Regular cardiac myocyte (primary cell): ENCODE measurements at places on chromosomes 4 and X. TPM values are rescaled to one million over a fixed set of nuclear protein-coding genes. Genes with fewer than 3 reads are reported as not detected.

Gene ZFYVE28
- total RNA-seq = 8.8 and 11.3 TPM in 2 replicates

Gene SPANXN3
- total RNA-seq = not detected in 2 replicates

Gene SPACA5
- not detected in 2 replicates for total RNA-seq

Gene PRMT9
- total RNA-seq = 10.5 and 13.0 TPM in 2 replicates

Gene MEPE
- not detected in 2 replicates for total RNA-seq

Gene XG
- 0.58 and 2.5 TPM in 2 replicates for total RNA-seq

Gene FMR1NB
- total RNA-seq = not detected in 2 replicates

Gene FAT4
- 4.4 and 11.6 TPM in 2 replicates for total RNA-seq

Gene FOXR2
- total RNA-seq = not detected in 2 replicates

Gene EMCN
- 2.5 and 6.5 TPM in 2 replicates for total RNA-seq

Gene UGT2B15
- not detected in 2 replicates for total RNA-seq

Gene CENPVL1
- not detected in 2 replicates for total RNA-seq

Gene XAGE1A
- total RNA-seq = not detected in 2 replicates

Gene MFAP3L
- 16.3 and 19.4 TPM in 2 replicates for total RNA-seq

Gene PCDH19
- total RNA-seq = under 0.01 TPM in 2 replicates

Gene PPEF1
- total RNA-seq = not detected in 2 replicates

Gene CLGN
- total RNA-seq = under 0.01 and 1.1 TPM in 2 replicates

Gene PNMA3
- total RNA-seq = under 0.01 and 0.28 TPM in 2 replicates

Gene DCAF8L1
- total RNA-seq = not detected in 2 replicates

Gene BMX
- total RNA-seq = 0.38 and 0.56 TPM in 2 replicates

Gene ATP2B3
- not detected in 2 replicates for total RNA-seq

Gene UBE2D3
- total RNA-seq = 308 and 357 TPM in 2 replicates

Gene SYTL4
- total RNA-seq = 5.9 and 18.0 TPM in 2 replicates

Gene AP1S2
- 56.1 and 94.1 TPM in 2 replicates for total RNA-seq

Gene SSX1
- not detected in 2 replicates for total RNA-seq

Gene CENPVL2
- not detected in 2 replicates for total RNA-seq

Gene SHROOM3
- 3.3 and 3.9 TPM in 2 replicates for total RNA-seq

Gene STS
- 2.7 and 7.0 TPM in 2 replicates for total RNA-seq

Gene PNMA6A
- total RNA-seq = 0.38 and 2.8 TPM in 2 replicates

Gene ADGRL3
- 5.0 and 14.1 TPM in 2 replicates for total RNA-seq

Gene COX7B2
- total RNA-seq = not detected in 2 replicates

Gene ITGB1BP2
- 1.2 and 1.7 TPM in 2 replicates for total RNA-seq

Gene ZNF518B
- 33.8 and 41.4 TPM in 2 replicates for total RNA-seq

Gene ASMT
- not detected in 2 replicates for total RNA-seq

Gene TCP11X2
- not detected in 2 replicates for total RNA-seq
